ENCODE measurements at places on chromosomes 12 and 14. TPM values are rescaled to one million over a fixed set of nuclear protein-coding genes. Genes with fewer than 3 reads are reported as not detected.
A peak's percentile ranks its signal among the peaks of the same experiment; 100 is the strongest.

The TMEM233 gene
- not detected for total RNA-seq

DNA sequence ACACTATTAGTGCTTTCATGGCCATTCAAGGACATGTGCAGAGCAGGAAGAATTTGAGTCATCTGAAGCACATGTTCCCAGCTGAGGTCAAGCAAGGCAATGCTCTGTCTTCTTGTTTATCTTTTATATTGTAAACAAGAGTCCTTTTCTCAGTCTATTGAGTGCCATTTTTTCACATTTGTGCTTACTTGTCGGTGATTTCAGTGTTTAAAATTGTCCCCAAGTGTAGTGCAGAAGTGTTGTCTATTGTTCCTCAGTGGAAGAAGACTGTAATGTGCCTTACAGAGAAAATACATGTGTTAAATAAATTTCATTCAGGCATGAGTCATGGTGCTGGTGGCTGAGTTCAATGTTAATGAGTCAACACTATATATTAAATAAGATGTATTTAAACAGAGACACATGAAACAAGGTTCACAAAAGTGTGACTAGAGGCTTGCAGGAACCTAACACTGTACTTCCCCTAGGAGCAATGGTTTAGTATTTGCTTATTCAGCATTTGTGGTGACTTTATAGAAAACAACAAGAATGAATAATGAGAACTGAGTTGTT lies 391.1 kb downstream of the LRIG3 start:
- no peak for DNase-seq

DNA sequence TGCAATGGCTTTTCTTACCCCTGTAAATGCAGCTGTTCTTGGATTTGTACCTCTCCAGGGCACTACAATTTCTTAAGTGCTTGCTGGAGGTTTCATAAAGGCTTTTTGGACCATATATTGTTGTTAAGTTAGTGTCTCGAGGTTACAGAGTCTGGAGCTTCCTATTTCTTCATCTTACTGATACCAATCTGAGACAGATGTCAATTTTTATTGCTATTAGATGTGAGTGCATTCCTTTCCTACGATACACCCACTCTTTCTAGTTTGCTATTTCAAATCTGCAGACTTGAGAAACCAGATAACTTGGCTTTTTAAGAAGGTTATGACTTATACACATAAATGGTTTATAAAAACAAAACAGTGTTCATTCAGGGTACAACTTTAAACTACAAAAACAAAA lies 2.1 kb downstream of the NOXRED1 start:
- no peak for DNase-seq

GRCh38 chr12:53596920-53597363 lies 29.2 kb downstream of the ATF7 start:
- no peak for DNase-seq

DNA sequence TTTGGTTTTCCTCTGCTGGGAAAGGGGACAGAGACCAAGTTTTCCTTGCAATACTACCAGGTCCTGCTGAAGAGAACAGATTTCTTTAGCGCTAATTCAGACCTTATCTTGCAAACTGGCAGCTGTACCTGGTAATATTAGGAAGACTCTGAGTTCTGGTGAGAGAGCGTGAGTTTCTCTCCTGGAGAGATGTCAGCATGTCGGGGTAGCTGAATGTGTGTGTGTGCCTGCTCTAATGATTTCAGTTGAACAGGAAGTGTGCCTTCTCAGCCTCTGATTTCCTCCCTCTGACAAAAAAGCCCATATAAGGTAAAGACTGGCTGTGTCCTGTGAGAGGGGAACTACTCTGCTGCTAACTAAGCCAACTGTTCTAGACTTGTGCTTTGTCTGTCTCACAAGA lies 10.3 kb upstream of the ERP27 start:
- no peak for DNase-seq

The EID3 gene
- total RNA-seq: 4.6 TPM

DNA sequence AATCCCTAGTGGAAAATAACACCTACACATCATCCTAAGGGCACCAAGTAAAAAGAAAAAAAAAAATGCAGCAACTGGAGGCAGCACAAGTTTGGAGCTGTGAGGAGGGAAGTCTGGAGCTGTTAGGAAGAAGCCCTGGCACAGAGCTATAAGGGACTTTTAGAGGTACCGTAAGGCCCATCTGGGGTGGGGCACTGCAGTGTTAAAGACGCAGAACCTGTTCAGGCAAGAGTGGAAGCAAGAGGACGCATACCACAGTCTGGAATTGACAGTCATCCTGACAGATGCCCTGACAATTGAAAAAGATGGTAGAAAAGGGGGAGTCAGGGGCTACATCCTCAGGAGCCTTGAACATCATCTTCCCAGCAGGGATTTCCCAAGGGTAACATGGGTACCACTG lies 195.9 kb upstream of the PLEKHG7 start:
- no peak for DNase-seq

DNA sequence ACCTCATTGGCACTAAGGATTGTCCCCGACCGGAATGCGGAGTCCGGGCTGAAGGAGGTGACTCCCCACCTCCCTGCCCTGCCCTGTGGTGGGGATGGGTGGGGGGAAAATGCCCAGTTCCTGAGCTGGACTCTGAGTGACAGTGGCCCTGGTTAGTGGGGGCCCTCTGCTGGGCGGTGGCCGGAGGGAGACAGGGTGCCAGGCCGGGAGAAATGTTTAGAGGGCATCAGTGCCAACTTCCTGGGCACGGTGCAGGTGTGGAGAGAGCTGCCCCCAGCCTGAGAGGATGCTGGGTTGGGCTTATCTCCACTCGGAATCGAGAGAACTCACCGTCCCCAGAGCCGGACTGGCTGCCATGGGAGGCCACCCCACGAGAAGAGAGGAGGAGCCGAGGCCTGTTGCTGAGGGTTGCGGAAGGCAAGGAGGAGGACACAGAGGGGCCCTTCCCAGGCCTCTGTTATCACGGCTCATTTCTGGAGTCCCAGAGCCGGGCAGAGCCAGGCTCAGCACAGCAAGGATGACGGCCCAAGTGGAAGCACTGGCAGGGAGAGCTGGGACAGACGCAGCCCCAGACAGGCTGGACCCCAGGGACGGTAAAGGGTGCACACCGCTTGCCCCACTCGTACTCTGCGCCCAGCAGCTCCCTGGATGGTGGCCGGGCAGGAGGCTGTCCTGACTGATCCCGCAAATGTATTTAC lies 156.7 kb downstream of the KIF26A start:
- DNase-seq: peak; percentile 62

The AHNAK2 gene
- 218 TPM for total RNA-seq

DNA sequence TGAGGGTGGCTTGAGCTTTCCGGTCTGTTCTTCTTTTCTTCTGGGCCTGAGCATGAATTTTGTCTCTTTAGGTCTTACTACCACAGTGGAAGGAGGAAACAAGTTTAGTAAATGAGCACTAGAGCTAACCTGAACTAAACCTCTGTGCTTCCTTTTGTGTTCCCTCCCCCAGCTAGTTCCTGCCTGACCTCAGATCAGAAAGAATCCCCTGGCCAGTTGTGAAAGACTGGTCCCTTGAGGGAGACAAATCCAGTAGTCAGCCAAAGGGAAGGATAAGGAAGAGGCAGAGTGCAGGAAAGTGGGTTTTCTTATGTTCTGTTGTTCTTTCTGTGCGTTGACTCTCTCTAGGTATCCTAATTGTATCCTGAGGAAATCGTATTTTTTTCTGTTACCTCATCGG lies 17.5 kb downstream of the ZNF664 start:
- no peak for DNase-seq

DNA sequence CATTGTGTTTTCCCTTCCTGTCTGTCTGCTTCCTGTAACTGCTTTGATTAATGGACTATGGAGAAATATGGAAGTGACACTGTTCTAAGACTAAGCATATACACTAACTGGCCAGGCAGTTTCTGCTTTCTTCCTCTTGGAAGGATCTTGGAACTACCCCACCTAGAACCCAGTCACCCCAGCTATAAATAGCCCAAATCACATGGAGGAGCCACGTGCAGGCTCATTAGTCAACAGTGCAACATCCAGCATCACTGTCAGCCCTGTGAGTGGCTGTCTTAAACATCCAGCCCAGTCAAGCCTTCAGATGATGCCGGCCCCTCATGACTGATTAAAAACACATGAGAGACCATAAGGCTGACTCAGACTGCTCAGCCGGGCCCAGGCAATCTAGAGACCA lies 39.2 kb downstream of the BCAT1 start:
- DNase-seq: peak; percentile 75

DNA sequence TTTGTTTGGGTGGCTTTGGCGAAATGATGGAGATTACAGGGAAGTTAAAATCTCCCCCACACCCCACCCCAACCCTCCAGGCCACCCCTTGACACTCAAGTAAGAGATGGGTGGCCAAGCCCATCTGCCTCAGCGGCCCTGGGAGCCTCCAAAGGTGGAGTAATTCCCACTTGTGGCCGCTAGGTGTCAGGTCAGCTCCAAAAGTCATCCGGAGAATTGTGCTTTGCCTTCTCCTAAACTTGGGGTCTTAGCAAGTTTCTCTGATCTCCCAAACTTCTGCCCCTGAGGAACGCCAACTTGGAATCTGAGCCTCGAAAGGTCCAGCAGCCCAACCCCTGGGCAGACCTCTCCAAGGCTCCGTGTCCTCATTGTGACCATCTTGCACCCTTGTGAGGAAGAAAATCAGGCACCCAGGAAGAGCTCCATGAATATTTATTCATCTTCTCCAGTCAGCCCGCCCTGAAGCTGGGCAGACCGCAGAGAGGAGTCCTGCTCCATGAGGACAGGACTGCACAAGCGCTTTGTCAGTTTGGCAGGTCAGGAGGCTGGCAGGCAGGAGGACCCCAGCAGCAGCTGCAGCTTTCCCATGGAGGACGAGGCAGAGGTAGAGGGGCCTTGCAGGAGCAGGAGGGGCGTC lies 46.7 kb downstream of the LRRC74A start:
- peak; percentile 77 for DNase-seq

- DNase-seq: no peak
Measured at GRCh38 chr14:36847366-36847765, 185.7 kb downstream of the PAX9 start.

- no peak for DNase-seq
Measured at GRCh38 chr12:25152055-25152454, 42.9 kb downstream of the DNAI7 start.

The IL26 gene
- total RNA-seq: not detected

GRCh38 chr12:49019120-49019430 lies 499 bp upstream of the PRKAG1 start:
- no peak for DNase-seq

DNA sequence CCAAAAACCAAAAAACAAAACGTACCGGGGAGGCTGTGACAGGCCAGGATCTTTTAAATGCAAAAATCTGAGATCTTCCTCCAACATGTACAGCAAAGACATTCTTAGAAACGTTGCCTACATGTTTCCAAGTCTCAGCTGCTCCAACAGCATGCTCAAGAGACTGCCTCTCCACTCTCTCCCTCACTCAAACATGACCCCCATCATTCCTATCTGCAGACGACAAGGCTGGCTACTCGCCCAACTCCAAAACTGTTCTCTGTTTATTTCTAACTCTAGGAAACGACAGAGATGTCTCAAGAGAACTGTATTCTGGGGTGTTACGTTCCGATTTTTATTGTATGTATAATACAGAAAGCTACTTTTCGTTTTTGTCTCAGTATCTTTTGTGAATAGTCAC lies 57.5 kb upstream of the TMCC3 start:
- peak; percentile 75 for DNase-seq

The TMEM229B gene
- total RNA-seq: 5.6 TPM

DNA sequence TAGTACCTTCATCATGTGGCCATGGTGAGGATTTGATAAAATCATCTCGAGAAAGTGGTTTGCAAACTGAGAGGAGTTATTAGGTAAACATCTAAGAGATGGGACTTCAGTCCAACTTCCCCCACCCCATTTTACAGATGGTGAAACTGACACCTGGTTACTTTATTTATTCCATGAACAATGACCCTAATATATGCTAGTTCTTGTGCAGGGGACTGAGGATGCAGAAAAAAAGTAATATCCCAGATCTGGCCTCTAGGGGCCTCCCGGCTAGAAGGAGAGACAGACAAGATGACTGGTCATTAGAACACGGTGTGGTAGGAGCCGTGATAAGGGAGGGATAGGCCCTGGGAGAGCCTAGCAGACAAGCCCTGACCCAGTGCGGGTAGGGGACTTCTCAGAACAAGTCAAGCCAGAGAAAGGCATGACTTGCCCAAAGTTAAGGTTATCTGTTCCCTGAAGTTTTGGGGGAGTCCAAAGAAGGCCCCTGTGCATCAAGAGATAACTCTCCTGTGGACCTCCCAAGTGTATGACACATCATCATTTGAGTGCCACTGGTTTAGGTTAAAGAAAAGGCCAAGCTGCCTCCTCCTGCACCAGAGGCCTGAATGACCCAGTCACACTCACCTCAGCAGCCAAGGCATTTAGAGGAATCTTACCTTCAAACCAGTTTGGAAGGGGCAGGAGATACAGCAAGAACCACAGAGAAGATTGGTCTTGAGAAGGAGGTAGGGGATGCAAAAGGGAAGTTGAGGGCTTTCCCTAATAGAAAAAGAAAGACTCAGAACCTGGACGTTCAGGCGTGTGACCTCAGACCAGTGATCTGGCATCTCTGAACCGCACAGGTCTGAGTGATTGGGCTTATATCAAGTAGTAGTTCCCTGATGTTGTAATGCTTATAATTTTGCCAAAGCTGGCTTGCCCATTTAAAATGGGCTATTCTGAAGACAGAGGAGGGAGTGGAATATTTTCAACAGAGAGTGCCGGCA lies 1.6 kb downstream of the CMKLR1 start:
- DNase-seq: no peak

DNA sequence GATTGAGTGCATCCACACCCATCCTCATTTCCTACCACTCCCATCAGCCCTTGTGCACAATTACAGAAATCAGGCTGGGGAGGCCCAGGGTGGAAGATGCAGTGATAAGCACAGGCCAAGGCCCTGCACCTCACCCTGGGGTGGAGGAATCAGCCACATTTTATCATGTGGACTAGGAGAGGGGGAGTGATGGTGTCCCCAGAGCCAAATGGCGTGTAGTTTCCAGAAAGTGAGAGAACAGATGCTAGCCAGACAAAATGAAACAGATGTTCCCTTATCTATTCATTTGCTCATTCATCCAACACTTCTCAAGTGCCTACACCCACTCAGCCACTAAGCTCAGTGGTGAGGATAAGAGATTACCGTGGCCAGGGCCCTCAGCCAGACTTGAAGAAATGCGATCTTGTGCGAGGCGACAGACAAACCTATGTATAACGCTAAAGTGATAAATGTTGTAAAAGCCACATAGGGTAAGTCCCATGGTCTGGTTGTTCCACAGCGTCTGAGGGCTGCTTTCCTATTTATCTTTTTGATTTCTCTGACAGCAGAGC lies 93.6 kb downstream of the STAB2 start:
- DNase-seq: no peak

- DNase-seq: no peak
Measured at GRCh38 chr12:54608156-54608555, 19.7 kb upstream of the PPP1R1A start.

GRCh38 chr12:102769323-102769916 lies 147.6 kb downstream of the PAH start:
- peak; percentile 76 for DNase-seq

The CISTR gene
- total RNA-seq: not detected

- peak; percentile 91 for DNase-seq
Measured at GRCh38 chr12:109428037-109428629, 49.0 kb downstream of the KCTD10 start.
